ENCODE measurements at places on chromosomes 4 and X.

GRCh38 chr4:10083861-10084641 lies 32.5 kb downstream of the WDR1 start:
- DNase-seq, result no peak

DNA sequence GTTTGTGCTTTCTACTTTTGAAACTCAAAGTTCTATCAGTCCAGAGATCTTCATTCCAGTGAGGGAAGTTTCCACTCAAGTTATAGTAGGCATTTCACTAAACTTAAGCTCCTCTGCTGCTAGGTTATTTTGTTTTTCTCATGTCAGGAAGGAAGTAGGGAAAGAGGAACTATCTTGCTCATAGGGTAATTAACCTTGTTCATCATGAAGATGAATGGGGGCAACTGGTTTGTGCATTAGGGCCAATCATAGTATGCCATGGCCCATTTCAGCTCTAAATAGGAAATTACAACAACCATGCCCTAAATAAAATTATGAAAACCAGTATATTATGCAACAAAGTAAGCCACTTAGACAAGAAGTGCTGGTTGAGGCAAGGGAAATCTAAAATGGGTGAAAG lies 804.7 kb upstream of the NDST4 start:
- DNase-seq, result no peak

DNA sequence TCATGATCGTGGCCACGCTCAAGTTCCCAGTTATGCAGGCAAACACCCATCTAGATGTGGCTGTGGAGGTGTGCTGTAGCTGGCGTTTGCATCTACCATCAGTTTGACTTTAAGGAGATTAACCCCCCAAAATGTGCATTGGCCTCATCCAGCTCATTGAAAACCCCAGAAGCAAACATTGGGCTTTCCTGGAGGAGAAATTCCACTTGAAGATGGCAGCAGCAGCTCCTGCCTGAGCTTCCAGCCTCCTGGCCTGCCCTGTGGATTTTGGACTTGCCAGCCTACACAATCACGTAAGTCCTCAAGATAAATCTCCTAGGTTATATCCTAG lies 30.2 kb upstream of the SLC25A6 start:
- no peak for DNase-seq

DNA sequence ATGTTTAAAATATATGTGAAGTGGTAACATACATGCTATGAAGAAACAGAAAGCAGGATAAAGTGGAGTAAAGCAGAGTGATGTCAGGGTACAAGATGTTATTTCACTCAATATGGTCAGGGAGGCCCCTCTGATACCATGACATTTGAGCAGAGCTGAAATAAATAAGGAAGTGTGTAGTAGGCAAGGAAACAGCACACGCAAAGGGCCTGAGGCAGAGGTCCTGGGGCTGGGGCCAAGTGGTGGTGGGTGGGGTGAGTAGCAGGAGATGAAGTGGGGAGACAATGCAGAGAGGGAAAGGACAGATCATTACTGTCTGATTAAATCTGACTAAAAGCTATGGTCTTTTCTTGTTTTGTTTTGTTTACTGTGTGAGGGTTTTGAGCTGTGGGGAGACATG lies 61.1 kb downstream of the FAM13A start:
- DNase-seq, result no peak

DNA sequence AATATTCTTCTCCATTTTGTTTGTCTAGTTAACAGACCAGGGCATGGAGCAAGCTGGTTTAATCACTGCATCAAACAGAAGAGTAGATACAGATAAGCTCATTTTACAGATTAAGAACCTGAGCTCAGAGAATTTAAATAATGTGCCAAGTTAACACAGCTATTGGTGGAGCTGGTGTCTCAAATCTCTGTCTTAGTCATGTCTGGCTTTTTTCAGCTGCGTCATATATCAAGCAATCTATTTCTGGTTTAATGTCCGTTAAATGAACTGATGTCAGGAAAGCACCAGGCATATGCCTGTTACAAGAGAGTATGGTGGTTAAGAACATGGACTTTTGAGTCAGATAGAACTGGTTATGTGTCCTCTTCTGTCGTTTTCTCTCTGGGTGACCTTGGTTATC lies 79.8 kb upstream of the ADGRA3 start:
- no peak for DNase-seq

DNA sequence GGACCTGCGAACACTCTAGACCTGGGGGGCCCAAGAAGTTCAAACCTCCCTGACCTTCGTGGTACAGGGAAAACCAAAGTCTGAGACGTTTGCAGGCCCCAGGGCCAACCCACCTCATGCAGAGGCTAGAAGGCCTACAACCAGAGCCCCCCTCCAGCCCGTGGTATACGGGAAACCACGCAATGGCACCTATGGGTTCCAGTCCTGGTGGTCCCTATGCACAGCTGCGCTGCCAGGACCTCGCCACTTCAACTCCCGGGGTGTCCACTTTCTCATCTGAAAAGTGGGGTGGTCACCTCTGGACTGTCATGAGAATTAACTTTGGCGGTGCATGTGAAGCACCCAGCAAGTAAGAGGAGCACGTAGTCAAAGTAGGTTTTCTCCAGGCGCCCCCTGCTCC lies 8.4 kb upstream of the MSX1 start:
- DNase-seq, result no peak

- no peak for DNase-seq
Measured at GRCh38 chrX:2566055-2566454, 65.3 kb upstream of the DHRSX start.

DNA sequence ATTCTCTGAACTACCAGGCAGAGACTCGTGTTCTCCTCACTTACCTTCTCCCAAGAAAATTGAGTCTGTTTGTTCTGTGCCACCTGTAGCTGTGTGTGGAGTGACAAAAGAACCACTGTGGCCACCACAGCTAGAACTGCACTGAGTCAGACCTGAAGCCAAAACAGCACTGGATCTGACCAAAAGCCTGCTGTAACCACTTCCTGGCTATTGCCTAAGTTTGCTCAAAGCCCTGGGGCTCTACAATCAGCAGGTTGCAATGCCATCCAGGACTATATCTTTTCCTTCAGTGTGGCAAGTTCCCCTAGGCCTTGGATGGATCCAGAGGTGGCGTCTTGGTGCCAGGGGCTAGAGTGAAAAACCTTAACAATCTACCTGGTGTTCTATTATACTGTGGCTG lies 449.1 kb downstream of the FAM133A start:
- no peak for DNase-seq

- DNase-seq, result no peak
Measured at GRCh38 chr4:72319601-72320021, 249.4 kb downstream of the ADAMTS3 start.

GRCh38 chr4:81505004-81505598 lies 33.4 kb upstream of the RASGEF1B start:
- DNase-seq, result peak; percentile 81

- no peak for DNase-seq
Measured at GRCh38 chr4:96145601-96146000, 305.7 kb downstream of the PDHA2 start.

DNA sequence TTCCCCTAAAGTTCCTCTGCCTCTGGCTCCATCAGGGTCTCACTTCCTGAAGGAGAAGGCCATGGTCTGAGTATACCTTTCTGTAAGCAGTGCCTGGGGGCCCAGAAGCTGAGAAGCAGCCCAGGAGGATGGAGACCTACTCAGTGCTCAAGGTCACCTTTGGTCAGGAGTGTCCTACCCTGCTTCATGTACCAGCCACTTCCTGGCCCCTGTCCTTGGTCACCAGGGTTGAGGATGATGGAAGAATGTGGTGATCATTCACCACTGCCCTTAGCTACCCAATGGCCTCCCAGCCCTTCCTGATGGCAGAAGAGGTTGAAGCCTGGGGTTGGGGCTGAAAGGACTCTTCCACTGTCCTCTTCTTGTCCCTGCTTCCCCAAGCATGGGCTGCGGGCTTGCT lies 9.0 kb upstream of the MFAP3L start:
- no peak for DNase-seq

DNA sequence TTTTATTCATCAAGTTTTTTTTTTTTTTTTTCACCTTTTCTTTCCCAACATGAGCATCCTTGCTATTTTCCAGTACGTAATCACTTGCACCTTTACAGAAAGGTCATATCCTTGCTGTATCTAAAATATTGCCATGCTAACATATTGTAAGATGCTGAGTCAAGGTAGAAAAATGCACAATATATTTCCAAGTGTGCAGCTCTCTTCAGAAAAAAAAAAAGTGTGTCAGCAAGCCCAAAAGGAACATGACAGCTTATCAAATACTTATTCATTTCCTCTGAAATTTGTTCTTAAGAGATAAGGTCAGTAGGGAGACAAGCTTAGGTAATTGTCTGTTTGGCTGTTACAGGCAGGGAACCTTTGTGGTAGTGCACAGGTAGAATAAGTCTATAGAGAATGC lies 27.0 kb downstream of the SH2D1A start:
- no peak for DNase-seq

DNA sequence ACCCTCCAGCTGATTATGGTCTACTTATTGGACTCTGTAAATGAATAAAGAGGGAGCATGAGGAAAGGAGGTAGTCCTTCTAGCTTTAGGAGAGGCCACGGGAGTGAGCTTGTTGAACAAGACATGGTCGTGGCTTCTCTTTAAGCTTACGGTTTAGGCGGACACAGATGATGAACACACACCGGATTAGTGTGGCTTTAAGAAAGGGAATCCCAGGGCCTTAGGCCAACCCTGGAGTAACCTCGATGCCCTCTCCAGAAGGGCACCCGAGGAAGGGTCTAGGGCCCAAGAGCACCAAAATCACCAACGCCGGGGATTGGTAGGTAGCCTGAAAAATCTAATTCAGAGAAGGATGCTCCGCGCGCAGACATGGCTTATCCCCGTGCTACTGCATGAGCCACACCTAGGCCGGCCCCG lies 39.4 kb downstream of the ERVMER34-1 start:
- peak; percentile 6 for DNase-seq

Data from naive B cell (primary cell).